Stimulated activated CD8-positive, alpha-beta memory T cell treated with anti-CD3 and anti-CD28 coated beads, Interleukin-7, amount 100 ng/mL, for 48 hours (primary cell): ENCODE measurements at places on chromosomes 7 and 10.

GRCh38 chr7:36723951-36724664 is at the start of gene AOAH:
AOAH (minus strand) TSS chr7:36724494; CDS start chr7:36724148, 346 bp downstream.
- peak; percentile 53 for DNase-seq

GRCh38 chr10:58712982-58713381 is 200.3 kb downstream of the BICC1 start:
- DNase-seq, result no peak

GRCh38 chr7:6727663-6728062 is 20.9 kb upstream of the ZNF12 start:
- no peak for DNase-seq

DNA sequence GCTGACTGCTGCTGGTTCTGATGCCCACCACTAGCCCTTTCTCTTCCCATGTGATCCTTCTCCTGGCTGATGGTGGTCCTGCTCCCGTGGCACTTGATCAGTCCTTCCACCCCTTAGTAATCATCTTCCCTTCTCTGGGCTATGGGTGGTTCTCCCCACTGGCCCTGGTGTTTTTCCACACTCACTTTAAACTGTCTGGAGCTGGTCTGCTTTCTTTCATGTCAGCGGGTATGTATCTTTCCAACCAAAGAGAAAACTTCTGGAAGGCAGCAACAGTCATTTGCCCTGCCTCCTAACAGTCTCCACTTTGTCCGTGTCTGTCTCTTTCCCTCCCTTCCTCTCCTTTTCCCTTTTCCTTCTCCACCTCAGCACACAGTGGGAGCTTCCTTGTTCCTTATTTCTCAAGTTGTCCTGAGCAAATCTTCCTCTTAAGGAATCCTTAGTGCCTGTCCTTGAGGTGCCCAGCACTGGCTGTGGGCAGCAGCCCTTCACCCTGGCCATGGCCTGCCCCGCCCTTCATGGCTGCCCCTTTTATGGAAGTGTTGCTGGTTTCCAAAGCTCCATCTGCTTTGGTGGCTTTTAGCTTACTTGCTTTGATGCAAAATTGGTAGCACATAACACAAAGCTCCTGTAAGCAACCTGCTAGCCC is 189.0 kb downstream of the TCF7L2 start:
- no peak for DNase-seq

GRCh38 chr7:28654110-28654509 is 241.8 kb downstream of the CREB5 start:
- no peak for DNase-seq

DNA sequence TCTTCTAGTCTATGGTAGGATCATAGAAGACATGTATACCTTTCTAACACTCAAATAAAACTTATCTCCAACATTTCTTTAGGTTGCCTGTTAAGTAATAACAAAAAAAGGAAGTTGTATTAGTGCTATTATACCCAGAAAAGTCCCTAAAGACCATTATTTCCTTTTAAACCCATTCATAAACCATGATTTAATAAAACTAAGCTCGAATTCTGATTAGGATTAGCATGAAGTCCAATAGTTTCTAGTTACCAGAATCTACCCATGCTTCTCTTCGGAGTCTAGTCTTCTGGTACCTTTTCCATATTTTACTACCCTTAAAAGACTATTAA is 62.7 kb downstream of the USP6NL start:
- no peak for DNase-seq

- DNase-seq, result no peak
Observed at GRCh38 chr7:20208651-20209307, 8.4 kb downstream of the MACC1 start.

DNA sequence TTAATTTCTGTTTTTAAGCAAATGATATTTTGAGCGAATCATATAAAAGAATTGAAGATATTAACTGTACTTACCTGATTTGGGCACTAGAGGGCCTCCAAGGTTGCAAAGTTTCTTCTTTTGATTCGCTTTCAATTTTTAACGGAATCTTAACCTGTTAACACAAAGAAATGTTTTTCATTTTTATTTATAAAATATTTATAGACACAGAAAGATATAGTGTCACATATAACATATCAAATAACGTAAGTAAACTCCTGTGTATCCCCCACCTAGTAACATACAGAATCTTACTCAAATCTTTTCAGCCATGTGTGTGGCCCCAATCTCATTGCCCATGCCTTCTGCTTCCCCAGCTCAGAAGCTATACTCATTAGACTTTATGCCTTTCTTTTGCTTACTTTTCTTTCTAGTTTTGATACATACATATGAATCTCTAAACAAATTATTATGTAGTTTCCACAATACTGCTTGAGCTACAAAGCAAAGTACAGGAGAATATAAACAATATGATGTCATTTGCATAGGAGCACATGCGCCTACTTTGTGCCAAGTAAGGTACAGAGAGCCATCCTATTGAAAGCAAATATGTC is 49.5 kb upstream of the ZPBP start:
- DNase-seq, result no peak

DNA sequence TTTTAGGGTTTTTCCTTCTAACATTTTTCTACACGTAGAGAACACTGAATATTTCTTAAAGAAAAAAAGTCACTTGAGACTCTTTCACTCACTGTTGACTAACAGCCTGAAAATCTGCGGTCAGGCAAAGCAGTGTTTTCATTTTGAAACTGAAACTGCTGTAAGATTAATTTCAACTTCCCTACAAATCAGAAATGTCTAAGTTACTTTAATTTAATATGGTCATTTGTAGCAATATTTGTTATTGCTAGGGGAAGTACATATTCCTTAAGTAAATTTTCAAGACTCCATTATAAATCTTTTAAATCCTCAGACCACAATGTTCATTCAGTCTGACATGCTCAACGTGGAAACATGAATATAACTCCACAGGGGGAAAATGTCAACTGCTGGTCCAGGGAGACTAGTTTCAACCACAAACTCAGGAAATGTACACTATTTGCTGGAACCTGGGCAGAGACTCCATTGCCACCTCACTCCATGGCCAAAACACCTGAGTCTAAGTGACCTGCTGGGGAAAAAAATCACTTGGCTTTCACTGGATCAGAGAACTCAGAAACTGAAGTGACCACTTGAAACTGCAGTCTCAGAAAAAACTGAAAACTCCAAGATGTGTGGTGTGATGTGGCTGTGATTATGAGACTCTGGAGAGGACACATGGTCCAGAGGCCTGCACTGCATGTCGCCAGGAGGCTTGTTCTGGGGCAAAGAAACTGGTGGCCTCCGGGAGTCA is 161.2 kb downstream of the TAX1BP1 start:
- no peak for DNase-seq

DNA sequence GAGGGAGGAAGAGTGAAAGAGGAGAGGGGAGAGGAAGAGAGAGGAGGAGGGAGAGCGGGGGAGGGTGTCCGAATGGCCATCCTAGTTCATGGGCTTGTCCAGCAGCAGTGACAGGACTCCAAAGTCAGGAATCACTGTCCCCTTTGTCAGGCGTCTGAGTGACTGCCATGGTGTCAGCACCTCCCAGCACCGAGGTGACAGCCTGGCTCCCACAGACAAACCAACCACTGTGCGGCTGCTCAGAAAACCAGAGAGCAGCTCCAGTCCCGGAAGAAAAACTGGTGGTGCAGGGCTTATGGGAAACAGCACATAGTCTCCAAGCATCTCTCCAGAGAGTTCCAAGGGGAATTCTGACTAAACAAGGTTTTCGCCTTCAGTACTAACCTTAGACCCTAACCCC is 18.9 kb upstream of the FGFR2 start:
- DNase-seq, result no peak

GRCh38 chr7:117123311-117123926 is 170.1 kb downstream of the ST7 start:
- DNase-seq, result no peak

- no peak for DNase-seq
Observed at GRCh38 chr10:32153931-32154330, 97.7 kb upstream of the KIF5B start.

GRCh38 chr7:98372993-98373392 is 27.9 kb downstream of the BAIAP2L1 start:
- no peak for DNase-seq

- no peak for DNase-seq
Observed at GRCh38 chr7:50474382-50475160, 24.4 kb upstream of the FIGNL1 start.

DNA sequence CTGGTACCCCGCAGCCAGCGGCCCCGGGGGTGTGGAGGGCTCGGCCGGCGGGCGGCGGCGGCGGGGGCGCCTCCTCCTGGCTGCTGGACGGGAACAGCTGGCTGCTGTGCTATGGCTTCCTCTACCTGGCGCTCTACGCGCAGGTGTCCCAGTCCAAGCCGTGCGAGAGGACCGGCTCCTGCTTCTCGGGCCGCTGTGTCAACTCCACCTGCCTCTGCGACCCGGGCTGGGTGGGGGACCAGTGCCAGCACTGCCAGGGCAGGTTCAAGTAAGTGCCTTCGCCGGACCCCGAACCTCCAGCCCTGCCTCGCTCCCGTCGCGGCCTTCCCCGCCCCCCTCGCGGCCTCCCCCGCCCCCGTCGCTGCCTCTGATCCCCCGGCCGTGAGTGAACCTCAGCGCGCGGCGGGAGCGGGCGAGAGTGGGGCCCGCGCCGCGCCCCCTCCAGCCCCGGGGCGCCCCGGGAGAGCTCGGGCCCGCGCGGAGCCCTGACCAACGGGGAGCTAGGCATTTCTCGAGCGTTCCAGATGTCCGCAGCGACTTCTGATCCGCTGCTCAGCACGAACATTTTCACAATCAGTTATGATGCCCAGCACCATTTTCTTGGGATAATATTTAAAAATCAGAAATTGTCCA is 727 bp downstream of the ATRNL1 start:
- DNase-seq, result no peak

DNA sequence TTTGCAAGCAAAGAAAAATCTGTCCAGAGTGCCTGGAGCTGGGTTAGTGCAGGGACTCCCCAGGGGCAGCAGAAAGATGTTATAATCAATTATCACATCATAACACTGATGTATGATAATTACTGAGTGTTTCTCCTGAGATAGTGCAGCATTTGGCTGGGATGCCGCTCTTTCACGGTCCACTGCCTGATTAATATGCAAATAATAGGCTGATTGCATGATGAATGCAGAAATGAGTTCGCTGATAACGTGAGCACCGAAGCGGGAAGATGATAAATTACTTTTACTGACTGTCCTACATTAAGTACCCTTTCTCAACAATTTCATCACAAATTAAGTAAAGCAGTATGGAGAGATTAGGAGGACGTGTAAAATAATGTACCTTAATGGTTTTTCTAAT is 71.4 kb upstream of the SH2B2 start:
- no peak for DNase-seq

- no peak for DNase-seq
Observed at GRCh38 chr10:30047924-30048531, 11.4 kb downstream of the JCAD start.

DNA sequence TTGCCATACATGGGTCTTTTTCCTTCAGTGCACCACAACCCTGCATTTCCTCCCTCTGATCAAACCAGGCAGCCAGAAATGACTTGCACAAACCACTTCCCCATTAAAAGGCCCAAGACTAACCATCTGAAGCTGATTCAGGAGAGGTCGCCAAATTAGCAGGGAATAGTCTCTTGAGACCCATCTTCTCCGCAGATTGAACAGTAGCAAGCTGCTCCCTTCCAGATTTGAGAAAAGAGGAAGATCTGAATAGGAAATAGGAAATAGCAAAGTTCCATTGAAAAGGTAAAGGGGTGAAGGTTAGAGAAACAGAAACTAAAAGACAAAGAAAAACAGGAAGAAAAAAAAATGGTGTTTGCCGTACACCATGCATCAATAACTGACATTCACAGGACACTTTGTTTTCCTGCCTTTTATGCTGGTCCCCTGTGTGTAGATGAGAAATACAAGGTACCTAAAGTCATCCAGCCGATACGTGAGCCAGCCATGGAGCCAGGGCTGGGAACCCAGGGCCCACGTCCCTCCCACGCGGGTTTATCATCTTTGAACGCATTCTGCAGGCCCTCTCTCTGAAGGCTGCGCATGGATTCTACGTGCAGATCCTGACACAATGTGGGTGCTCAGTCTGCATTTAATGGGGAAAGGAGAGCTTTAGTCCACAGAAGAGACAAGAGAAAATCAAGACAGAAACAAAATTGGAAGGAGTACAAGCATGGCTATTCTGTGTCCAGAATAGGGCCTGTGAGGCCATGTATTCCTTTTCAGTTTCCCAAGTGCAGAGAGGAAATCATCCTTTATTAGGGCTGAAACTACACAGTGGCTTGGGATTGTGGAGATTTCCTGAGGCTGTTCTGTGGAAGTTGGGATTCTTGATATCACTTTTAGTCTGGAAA is 268.4 kb upstream of the NPVF start:
- no peak for DNase-seq
